ENCODE measurements at places on chromosomes 16 and 17.

DNA sequence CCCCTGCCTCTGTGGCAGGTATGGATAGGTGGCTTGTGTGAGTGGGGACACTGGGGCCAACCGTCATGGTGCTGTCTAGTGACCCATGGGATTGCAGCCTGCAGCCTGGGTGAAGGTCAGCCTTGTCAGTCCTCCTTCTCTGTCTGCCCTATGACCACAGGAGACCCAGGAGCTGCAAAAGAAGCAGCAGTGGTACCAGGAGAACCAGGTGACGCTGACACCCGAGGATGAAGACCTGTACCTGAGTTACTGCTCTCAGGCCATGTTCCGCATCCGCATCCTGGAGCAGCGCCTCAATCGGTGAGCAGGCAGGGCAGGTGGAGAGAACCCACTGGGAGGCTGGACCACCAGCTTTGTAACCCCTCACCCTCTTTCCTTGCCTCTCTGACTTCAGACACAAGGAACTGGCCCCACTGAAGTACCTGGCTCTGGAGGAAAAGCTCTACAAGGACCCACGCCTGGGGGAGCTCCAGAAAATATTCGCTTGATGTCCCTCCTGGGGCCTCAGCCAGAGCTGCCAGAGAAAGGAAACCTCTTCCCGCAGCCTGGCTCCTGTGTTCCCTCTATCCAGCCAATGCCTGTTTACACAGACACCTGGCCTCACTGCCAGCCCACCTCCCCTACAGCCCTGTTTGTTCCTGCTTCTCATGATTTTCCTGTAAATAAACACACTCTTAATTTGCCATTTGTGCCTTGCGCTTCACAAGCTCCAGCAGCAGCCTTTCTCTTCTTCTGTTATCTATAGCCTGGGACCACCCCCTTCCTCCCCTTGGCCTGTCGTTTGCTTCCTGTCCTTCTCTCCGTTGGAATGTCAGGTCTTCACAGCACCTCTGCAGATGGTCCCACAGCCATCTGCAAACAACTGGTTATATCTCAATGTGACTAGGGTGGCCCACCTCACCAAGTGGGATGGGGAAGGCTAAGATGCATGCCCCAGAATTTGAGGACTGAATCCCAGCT, 4.5 kb upstream of the KATNB1 start:
- H3K4me3 ChIP-seq = no peak overlapping the region
- H3K4me1 ChIP-seq = peaks cover 4% of the 10 kb centered on the region
- H3K27ac ChIP-seq = no peak overlapping the region
- no peaks in the 10 kb centered on the region for H3K27me3 ChIP-seq
- no peaks in the 10 kb centered on the region for H3K36me3 ChIP-seq

- H3K36me3 ChIP-seq = no peaks in the 10 kb centered on the region
- H3K4me1 ChIP-seq = no peaks in the 10 kb centered on the region
- H3K4me3 ChIP-seq = no peak overlapping the region
- DNase-seq = no peak
- no peaks in the 10 kb centered on the region for H3K27me3 ChIP-seq
Measured at GRCh38 chr16:25606069-25606468, 85.7 kb upstream of the HS3ST4 start.

- no peaks in the 10 kb centered on the region for H3K4me1 ChIP-seq
- no peaks in the 10 kb centered on the region for H3K36me3 ChIP-seq
- no peak for DNase-seq
- H3K4me3 ChIP-seq = no peak overlapping the region
Measured at GRCh38 chr17:5931616-5932015, 138.6 kb upstream of the WSCD1 start.

DNA sequence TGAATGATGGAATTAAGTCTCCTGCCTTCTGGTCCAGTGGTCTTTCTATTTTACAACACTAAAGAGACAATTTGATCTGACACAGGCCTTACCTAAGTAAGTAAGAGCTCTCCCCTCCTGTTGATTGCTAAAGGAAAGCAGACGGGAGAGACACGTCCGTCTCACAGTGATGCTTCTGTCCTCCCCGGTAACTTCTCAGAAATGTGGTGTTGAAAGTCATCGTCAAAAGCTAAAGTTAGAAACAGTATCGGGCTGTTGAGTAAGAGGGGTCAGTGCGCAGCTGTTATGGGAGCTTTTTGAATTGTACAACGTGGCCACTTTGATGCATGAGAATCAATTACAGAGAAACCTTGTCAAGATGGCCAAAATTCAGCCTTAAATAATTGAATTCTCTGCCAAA, 1.9 kb upstream of the RBFOX1 start:
- no peak overlapping the region for H3K27ac ChIP-seq
- DNase-seq = no peak
- H3K36me3 ChIP-seq = no peaks in the 10 kb centered on the region
- H3K4me1 ChIP-seq = no peaks in the 10 kb centered on the region
- no peak overlapping the region for H3K4me3 ChIP-seq
- H3K27me3 ChIP-seq = no peaks in the 10 kb centered on the region

DNA sequence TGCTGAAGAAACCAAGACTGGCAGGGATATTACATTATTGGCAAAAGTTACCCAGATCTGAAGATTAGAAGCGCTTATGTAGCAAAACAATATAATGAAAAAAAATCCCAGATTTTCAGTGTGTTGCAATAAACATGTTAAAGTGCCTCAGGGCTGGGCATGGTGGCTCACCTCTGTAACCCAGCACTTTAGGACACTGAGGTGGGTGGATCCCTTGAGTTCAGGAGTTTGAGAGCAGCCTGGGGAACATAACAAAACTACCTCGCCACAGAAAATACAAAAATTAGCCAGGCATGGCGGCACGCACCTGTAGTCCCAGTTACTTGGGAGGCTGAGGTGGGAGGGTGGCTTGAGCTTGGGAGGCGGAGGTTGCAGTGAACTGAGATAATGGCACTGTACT, 6.8 kb downstream of the ZNF207 start:
- H3K4me1 ChIP-seq = peaks cover 9% of the 10 kb centered on the region
- H3K27me3 ChIP-seq = no peaks in the 10 kb centered on the region
- no peak overlapping the region for H3K4me3 ChIP-seq
- peaks cover 94% of the 10 kb centered on the region for H3K36me3 ChIP-seq

DNA sequence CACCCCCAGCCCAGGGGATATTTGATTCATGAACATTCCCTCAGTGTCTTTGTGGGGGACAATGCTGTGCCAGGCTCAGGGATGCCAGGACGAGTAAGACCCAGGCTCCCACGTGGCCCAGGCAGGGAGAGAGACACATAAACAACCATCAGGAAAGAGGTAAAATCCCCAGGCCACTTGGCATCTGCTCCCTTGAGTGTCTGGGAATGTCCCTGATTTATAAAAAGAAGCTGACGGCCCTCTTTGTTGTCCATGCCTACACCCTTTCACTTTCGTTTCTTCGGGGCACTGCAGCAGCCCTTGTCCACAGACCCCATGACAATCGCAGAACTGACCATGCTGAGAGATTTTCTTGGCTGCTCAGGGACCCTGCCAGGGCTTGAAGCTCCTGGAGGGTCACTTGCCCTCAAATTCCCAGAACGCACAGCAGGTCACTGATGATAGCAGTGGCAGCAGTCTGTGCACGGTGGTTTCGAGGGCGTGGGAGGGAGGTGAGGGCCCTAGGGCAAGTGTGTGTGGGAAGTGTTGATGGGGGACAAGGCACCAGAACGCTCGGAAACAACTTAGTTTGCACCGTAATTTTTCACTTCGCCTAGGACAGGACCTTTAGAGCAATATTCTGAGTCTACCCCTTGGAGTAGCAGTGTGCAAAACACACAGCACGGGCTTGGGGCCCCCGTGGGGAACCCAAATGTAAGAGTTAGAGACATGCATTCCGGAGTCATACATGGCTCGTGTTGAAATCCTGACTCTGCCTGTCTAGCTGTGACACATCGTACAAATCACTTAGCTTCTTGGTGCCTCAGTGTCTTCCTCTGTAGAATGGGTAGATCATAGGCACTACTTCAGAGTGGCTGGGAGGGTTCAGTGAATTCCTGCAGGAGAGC, 4.7 kb downstream of the NOD2 start:
- peaks cover 17% of the 10 kb centered on the region for H3K4me1 ChIP-seq
- H3K36me3 ChIP-seq = no peaks in the 10 kb centered on the region
- H3K27me3 ChIP-seq = no peaks in the 10 kb centered on the region
- DNase-seq = peak; percentile 66
- peak overlapping the region; percentile 31 for H3K4me3 ChIP-seq
- peak overlapping the region; percentile 44 for H3K27ac ChIP-seq

GRCh38 chr17:55177159-55177854, 87.5 kb upstream of the HLF start:
- H3K36me3 ChIP-seq = no peaks in the 10 kb centered on the region
- no peaks in the 10 kb centered on the region for H3K27me3 ChIP-seq
- H3K27ac ChIP-seq = no peak overlapping the region
- no peak overlapping the region for H3K4me3 ChIP-seq
- H3K4me1 ChIP-seq = 0 out of 2 replicates have a peak, but pooled peaks cover 5% of the 10 kb centered on the region

DNA sequence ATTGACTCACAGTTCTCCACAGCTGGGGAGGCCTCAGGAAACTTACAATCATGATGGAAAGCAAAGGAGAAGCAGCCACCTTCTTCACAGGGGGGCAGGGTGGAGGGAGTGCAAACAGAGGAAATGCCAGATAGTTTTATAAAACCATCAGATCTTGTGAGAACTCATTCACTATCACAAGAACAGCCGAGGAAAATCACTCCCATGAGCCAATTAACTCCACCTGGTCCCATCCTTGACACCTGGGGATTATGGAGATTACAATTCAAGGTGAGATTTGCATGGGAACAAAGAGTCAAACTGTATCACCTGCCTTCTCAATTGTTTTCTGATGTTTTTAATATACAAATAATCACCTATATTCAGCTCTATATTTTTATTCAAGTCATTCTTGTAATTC, 1527.3 kb upstream of the GOT2 start:
- no peaks in the 10 kb centered on the region for H3K36me3 ChIP-seq
- H3K4me1 ChIP-seq = no peaks in the 10 kb centered on the region

DNA sequence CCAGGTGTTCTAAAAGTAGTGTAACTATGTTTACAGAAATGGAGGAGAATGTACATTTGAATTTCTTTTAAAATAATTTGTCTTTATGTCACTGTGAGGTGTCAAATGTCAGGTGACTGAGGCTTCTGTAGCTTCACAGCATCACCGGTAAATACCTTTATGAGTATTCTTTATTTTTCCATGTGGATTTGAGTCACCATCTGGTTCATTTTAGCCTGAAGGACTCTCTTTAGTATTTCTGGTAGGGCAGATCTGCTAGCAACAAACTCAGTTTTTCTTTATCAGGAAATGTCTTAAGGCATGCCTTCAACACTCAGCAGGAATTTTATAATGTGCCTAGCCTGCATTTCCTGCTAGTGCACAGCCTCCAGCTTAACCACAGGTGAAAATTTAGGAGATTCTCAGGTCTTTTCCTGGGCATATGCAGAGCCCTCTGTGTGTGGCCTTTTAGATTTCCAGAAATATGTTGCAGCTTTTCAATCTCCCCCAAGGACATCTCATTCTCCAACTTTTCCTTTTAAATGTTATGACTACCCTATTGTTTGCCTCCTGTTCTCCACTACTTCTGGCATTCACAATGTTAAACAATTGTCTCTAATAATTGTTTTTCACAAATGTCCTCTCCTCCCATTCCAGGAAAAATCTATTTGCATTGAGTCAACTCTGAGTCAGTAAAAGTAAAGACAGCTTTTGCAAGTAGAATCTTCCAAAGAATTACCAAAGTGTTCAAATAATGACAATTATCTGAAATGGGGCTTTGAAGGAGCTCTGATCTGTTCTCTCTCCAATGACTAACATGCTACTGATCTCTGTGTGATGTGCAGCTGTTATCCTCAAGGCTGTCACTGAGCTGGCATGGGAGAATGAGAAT, 239.4 kb upstream of the CPHXL start:
- peak; percentile 7 for DNase-seq
- H3K27ac ChIP-seq = no peak overlapping the region
- H3K36me3 ChIP-seq = no peaks in the 10 kb centered on the region
- H3K4me3 ChIP-seq = no peak overlapping the region
- 0 out of 2 replicates have a peak, but pooled peaks cover 3% of the 10 kb centered on the region for H3K4me1 ChIP-seq

DNA sequence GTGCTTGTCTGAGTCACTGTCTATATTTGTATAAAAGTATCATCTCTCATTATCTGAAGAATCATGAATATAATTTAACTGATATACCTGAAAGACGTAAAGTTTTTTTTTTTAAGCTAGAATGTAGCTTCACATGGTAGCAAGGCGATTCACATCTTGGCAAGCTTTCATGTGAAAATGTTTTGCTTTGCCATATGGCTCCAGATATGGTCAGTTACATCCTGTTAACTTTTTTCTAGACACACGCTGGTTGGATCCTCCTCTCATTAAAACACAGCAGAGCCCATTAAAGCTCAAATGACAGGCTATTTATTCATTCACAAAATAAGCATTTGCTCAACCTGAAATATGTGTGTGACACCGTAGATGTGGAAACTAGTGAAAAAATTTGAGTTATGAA, 412.8 kb downstream of the KIF2B start:
- no peaks in the 10 kb centered on the region for H3K36me3 ChIP-seq
- H3K4me3 ChIP-seq = no peak overlapping the region
- H3K4me1 ChIP-seq = no peaks in the 10 kb centered on the region
- DNase-seq = no peak
- H3K27me3 ChIP-seq = no peaks in the 10 kb centered on the region
- H3K27ac ChIP-seq = no peak overlapping the region

GRCh38 chr16:4135537-4135936, 19.3 kb upstream of the ADCY9 start:
- H3K4me3 ChIP-seq = no peak overlapping the region
- no peak overlapping the region for H3K27ac ChIP-seq
- H3K4me1 ChIP-seq = peaks cover 5% of the 10 kb centered on the region
- H3K36me3 ChIP-seq = no peaks in the 10 kb centered on the region

- H3K27me3 ChIP-seq = no peaks in the 10 kb centered on the region
- DNase-seq = peak; percentile 74
- H3K27ac ChIP-seq = peak overlapping the region; percentile 75
- peak overlapping the region; percentile 72 for H3K4me3 ChIP-seq
- peaks cover 47% of the 10 kb centered on the region for H3K4me1 ChIP-seq
- peaks cover 15% of the 10 kb centered on the region for H3K36me3 ChIP-seq
Measured at GRCh38 chr16:15642557-15643047, 352 bp downstream of the MARF1 start.

- peaks cover 97% of the 10 kb centered on the region for H3K36me3 ChIP-seq
- H3K4me3 ChIP-seq = no peak overlapping the region
- H3K27me3 ChIP-seq = no peaks in the 10 kb centered on the region
- H3K27ac ChIP-seq = no peak overlapping the region
Measured at GRCh38 chr17:28686296-28686695, 24.3 kb downstream of the SUPT6H start.

DNA sequence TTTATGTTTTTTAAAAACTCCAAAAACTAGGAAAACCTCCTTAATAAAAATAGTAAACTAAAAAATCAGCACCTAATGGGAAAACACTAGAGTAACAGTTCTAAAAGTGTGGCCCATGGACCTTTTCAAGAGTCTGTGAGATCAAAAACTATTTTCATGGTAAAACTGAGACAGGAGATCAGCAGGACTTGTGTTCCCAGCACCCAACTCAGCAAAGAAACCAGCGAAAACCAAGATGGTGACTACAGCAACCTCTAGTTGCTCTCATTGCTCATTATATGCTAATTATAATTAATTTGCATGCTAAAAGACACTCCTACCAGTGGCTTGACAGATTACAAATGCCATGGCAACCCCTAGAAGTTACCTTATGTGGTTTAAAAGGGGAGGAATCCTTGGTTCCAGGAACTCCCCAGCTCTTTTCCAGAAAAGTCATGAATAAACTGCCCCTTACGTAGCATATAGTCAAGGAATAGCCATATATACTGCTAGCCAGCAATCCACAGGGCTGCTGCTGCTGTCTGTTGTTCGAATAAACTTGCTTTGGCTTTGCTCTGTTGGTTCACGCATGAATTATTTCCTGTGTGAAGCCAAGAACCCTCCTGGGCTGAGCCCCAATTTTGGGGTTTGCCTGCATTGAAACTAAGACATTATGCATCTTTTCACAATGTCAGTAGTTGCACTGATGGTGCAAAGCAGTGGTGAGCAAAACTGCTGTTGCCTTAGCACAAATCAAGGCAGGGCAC, 12.4 kb downstream of the CMTR2 start:
- H3K4me3 ChIP-seq = no peak overlapping the region
- H3K27ac ChIP-seq = no peak overlapping the region
- no peaks in the 10 kb centered on the region for H3K27me3 ChIP-seq
- H3K4me1 ChIP-seq = no peaks in the 10 kb centered on the region
